ENCODE measurements at places on chromosomes 5 and 9.
A peak's percentile ranks its signal among the peaks of the same experiment; 100 is the strongest.

DNA sequence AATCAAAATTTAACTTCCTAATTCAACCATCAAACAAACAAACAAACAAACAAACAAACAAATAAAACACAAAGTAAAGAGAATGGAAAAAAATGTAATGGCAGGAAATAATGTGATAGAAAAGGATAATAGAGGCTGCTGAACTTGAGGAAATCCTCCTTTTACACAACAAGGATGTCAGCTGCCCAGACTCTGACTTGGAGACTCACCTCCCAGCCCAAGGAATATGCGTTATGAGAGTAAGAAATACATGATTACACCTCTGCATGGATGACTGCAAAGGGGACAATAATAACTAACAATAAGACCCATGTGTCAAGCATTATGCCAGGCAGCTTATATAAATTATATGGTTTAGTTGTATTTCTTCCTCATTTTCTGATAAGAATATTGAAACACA is 46.6 kb upstream of the JAK2 start:
- no peak for DNase-seq

DNA sequence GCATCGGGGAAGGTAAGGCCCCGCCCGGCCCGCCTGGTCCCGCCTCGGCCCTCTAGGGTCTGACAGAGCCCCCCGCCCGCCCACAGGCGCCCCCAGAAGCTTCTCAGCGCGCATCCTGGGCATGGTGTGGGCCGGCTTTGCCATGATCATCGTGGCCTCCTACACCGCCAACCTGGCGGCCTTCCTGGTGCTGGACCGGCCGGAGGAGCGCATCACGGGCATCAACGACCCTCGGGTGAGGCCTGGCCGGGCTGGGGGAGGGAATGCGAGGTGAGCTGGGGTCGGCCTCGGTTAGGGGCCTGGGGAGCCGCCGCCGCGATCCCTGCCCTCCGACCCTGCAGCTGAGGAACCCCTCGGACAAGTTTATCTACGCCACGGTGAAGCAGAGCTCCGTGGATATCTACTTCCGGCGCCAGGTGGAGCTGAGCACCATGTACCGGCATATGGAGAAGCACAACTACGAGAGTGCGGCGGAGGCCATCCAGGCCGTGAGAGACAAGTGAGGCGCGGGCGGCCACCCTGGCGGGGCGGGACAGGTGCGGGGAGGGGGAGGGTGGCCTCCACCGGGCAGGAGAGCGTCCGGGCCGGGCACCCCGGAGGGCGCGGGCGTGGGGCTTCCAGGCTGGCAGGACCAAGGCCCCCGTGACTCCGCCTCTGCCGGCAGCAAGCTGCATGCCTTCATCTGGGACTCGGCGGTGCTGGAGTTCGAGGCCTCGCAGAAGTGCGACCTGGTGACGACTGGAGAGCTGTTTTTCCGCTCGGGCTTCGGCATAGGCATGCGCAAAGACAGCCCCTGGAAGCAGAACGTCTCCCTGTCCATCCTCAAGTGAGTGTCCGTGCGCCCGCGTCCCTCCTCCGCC is 7.1 kb downstream of the LRRC26 start:
- no peak for DNase-seq

DNA sequence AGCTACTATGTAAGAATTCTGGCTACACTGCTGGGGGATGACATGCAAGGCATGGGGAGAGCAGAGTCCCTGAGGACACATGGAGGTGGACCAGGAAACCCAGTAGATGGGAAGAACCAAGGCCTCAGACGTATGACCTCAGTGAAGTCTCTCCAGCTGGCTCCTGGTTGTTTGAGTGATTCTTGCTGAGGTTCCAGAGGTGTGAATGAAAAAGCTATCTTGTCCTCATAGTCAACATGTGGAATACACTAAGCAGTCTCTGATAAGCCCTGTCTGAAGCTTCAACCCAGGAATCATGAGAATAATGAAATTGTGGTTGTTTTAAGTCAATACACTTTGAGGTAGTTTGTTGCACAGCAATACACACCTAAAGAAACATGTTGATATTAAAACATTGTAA is 78.0 kb downstream of the GABRA6 start:
- DNase-seq: no peak

DNA sequence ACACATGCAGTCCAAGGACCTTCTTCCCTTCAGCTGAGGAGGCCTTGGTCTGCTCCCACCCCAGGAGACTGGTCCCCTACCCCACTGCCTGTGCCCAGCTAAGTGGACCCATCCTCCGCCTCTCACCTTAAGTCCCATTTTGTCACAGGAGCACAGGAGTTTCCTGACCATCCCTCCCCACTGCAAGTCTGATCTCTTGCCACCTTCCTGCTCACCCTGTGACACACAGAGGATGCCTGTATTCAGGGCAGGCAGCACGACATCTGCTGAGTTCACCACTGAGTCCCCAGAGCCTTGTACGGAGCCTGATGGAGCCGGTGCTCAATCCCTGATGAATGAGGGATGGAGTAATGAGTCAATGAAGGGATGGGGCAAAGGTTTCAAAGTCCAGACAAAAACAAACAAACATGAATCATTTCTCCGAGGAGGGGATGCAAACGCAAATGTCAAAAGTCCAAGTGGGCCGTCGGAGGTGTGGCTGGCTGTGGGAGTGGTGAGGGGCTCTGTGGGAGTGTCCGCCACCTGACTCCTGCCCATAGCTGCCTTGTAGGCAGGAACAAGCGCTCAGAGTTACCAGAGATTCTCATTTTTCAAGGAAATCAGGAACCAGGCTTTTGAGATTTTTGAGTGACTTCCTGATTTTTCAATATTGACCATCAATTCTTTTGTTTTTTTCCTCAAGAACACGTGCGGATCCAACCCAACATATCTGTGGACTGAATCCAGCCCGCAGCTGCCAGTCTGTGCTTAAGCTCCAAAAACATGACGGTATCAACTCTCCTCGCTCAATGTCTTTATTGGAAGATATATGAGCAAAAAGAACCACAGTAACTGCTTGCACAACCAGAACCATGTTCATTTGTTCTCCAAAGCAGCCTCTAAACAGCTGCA is 4.4 kb downstream of the RAPGEF1 start:
- DNase-seq: peak; percentile 71

GRCh38 chr5:174609116-174609515 is 115.3 kb upstream of the MSX2 start:
- no peak for DNase-seq

- no peak for DNase-seq
Observed at GRCh38 chr9:129878291-129878690, 43.0 kb downstream of the USP20 start.

- no peak for DNase-seq
Observed at GRCh38 chr9:38017149-38017884, 51.7 kb downstream of the SHB start.

GRCh38 chr9:127664678-127665507 is 41.9 kb upstream of the CFAP157 start:
- no peak for DNase-seq

GRCh38 chr5:93602241-93603077 is 19.4 kb downstream of the NR2F1 start:
- peak; percentile 52 for DNase-seq

- DNase-seq: no peak
Observed at GRCh38 chr5:178786859-178787499, 56.5 kb upstream of the ZNF354A start.

DNA sequence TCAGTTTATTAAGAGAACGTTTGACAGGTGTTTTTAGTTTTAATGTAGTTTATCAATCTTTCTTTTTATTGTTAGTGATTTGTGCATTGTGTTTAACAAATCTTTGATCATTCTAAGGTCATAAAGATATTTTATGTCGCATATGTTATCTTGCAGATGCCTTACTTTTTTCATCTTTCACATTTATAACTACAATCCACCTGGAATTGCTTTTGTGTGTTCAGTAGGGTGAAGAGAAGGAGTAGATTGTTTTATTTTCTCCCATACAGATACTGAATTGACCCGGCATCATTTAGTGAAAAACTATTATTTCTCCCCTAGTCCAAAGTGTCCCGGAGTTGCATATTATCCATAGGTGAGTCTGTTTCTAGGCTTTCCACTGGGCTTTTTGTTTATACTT is 179.4 kb upstream of the RGMB start:
- DNase-seq: no peak

DNA sequence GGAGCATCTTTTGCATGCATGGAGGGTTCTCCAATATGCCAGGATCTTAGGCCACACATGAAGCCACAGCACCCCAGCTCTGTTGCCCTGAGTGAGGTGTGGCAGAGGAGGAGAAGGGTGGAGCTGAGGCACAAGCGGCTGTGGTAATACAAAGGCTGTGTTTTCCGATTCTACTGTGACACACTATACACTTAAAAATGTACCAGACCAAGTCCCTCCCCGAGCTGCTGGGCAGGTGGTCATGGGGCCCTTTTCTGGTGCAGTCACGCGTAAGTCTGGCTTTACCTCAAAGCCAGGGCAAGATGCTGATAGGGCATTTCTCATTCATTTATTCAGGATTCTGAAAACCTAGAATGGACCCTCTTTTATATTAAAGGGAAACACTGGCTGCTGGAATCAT is 3.7 kb downstream of the ADGRV1 start:
- DNase-seq: no peak

GRCh38 chr5:136034984-136035383 is 6.2 kb downstream of the TGFBI start:
- no peak for DNase-seq

DNA sequence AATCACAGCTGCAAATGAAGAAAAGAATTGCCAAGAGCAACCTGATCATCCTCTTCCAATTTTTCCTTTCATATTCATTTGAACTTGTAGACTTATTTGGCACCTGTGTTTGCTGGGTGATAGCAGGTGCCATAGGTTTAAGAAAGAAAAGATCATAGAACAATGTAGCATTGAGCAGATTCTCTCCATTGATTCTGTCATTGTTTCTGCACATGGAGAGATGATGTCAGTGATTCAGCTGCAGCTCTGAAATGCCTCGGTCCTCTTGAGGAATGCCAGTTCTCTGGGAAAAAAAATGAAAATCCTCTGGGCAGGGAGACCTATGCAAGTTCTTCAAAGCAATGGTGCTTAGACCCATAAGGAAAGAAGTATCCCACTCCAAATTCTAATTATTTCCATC is 418.1 kb upstream of the KLF4 start:
- DNase-seq: no peak

- DNase-seq: no peak
Observed at GRCh38 chr5:133827011-133827410, 141.4 kb downstream of the C5orf15 start.

- no peak for DNase-seq
Observed at GRCh38 chr9:79637177-79637925, 65.6 kb downstream of the TLE4 start.

DNA sequence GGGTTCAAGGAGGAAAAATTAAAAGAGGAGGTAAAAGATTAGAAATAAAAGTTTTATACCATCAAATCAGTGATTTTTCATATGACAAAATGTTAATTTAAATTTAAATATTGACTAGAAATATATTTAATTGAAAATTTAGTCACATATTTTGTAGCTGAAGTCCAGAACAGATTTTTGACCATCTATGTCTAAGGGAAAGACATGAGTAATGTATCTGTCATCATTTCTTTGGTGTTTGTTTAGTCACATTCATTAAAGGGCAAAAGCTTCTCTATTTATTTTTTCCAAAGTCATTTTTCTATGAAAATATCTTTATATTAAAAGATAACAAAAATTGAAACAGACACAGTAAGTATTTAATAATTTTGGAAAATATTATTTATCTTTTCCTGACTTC is 252.0 kb upstream of the ISL1 start:
- no peak for DNase-seq

GRCh38 chr5:176447591-176447977 is 601 bp upstream of the FAF2 start:
- no peak for DNase-seq

DNA sequence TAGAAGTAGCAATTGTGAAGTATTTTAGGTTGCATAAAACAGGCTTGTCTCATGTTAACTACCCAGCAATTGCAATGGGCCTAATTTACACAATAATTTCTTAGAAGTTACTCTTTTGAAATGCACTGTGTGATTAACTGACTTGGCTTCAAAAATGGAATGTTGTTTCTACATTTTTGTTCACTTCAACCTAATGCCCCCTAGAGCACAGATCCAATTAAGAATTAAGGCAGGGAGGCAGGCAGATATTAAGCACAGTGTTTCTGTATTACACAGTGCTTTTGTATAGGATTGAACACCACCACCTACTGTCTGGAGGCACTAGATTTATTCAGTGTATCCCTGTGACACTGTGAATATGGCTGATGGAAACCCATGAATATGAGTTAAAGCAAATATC is 302.1 kb downstream of the FBXL17 start:
- DNase-seq: no peak

- no peak for DNase-seq
Observed at GRCh38 chr5:59783264-59783663, 110.3 kb downstream of the PDE4D start.

GRCh38 chr9:8880060-8880459 is 1080.5 kb upstream of the DMAC1 start:
- DNase-seq: no peak

GRCh38 chr9:129362287-129363000 is 184.4 kb upstream of the IER5L start:
- DNase-seq: no peak

GRCh38 chr5:170444969-170445505 is 55.9 kb upstream of the KCNMB1 start:
- DNase-seq: no peak

- no peak for DNase-seq
Observed at GRCh38 chr9:14062586-14063221, 251.2 kb downstream of the NFIB start.

DNA sequence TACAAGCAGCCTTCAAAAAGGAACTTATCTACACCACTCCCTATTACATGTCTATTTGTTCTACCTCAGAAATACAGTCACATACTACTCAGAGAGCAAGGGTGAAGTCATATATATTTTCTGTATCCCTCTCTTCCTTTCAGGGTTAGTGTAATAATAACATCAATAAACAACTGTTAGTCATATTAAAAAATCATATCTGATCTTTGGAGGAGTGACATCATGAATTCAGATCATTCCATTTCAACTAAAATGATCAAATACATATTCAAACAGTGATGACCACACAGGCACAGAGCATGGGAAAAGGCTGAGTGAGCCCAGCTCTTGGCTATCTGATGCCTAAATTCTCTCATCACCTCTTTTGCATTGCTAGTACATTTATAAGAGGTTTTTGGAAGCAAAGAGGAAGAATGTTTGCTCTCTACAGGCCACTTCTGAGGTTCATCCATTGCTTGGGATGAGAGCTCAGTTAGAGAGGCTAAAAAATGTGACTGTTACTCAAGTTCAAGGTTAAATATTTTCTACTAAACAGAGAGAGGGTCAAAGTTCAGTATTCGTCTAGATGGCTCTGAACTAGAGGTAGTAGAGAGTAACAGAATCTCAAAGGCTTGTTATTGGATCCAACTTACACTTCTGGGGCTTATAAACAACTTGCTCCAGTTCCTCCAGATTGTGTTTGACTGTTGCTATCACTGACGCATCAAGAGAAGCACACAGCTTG is 39.0 kb downstream of the RIGI start:
- no peak for DNase-seq
